SJCRH30 (cell line): ENCODE measurements at places on chromosomes 4 and X.
A peak's percentile ranks its signal among the peaks of the same experiment; 100 is the strongest.

- DNase-seq, result no peak
These were observed 17.0 kb downstream of the XKRX start for GRCh38 chrX:100911731-100912130.

- DNase-seq, result no peak
These were observed 233.3 kb upstream of the GPC4 start for GRCh38 chrX:133648594-133648993.

DNA sequence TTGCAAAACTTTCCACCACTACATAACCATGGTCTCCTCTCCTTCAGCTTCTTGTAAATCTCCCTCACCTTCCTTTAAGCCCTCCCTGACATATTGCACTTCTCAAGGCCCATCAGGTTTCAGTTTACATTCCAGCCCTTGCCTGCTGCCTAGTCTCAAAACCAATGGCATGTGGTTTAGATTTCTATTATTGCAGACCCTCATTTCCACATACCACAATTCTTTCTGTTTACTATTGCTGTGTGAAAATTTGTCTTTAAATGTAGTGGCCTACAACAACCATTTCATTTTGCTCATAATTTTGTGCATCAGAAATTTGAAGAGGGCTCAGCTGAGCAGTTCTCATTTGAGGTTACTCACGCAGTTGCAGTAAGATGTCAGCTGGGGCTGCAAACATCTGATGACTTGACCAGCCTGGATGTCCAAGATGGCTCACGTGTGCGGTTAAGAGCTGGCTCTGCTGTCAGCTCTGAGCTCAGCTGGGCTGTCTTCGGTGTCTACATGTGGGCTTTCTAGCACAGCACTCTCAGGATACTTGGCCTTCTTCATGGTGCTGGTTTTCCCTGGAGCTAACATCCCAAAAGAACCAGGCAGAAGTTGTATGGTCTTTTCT lies 29.9 kb upstream of the SOD3 start:
- DNase-seq, result no peak

DNA sequence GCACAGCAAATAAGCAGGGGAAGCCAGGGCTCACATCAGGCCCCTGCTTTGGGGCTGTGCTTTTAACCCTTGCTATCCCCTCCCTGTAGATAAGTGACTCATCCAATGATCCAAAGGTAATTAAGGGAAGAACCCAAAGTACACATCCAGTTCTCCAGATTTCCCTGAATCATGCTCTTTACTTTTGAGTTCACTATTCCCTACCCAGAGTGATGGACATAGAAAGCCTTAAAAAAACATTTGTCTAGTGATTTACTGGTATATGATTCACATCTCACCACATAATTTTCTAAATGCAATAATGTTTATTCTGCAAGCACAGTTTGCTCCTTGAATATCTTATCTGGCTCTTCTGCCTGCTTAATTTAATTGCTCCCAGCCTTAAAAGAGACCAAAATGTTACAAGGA lies 136.2 kb downstream of the PPP3CA start:
- DNase-seq, result no peak

- DNase-seq, result peak; percentile 76
These were observed 570 bp downstream of the WDR44 start for GRCh38 chrX:118346258-118347094.

GRCh38 chr4:11966782-11967181 lies 538.1 kb upstream of the HS3ST1 start:
- DNase-seq, result no peak

- DNase-seq, result no peak
These were observed 10.2 kb downstream of the PSMD10 start for GRCh38 chrX:108081110-108081509.

GRCh38 chr4:148962539-148963290 lies 520.5 kb upstream of the NR3C2 start:
- DNase-seq, result no peak

DNA sequence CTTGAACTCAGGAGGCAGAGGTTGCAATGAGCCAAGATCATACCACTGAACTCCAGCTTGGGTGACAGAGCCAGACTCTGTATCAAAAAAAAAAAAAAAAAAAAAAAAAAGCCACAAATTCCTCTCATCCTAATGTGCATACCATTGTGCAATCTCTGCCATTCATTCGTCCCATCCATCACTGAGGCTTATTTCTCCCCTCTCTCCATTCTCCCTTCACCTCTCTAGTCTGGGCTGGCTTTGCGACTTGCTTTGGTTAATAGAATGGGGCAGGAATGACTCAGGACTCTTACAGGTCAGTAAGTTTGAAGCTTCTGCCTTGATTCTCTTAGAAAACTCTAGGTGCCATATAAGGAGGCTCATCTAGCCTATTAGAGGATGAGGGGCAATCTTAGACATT lies 60.3 kb upstream of the DDX3X start:
- DNase-seq, result no peak

GRCh38 chrX:119229253-119229615 lies 6.9 kb upstream of the PGRMC1 start:
- DNase-seq, result no peak

DNA sequence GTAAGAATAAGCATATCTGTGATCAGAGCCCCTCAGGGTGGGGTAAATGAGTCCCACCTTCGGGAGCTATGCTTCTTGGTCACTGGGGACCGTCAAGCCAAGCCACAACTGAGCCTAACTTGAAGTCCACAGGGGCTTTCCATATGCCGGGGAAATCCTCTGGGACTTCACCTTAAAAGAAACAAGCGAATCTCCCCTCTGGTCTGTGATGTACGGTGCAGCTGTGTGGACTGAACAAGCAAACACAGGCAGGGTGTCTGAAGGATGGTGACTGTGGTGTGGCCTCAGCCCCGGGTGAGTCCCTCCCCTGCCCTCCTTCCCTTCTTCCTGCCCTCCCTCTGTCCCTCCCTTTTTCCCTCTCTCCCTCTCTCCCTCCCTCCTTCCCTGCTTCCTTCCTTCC lies 29.7 kb upstream of the PPP2R2C start:
- no peak for DNase-seq

DNA sequence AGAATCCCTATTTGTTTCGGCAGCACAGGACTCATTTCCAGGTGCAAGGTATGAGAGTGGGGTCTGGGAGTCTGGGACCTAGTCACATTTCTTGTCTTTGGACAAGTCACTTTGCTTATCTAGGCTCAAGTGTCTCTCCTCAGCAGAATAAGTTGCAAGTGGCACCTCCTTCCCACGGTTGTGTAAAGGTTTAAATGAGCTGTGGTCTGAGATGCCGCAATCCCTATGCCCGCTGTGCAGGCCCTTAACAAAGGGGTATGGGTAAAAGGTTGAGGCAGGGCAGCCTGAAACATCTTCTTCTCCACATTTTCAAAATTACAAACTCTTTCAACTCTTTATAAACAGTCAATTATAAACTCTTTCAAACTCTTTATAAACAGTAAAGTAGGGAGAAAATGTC lies 93.7 kb downstream of the RTL5 start:
- no peak for DNase-seq

DNA sequence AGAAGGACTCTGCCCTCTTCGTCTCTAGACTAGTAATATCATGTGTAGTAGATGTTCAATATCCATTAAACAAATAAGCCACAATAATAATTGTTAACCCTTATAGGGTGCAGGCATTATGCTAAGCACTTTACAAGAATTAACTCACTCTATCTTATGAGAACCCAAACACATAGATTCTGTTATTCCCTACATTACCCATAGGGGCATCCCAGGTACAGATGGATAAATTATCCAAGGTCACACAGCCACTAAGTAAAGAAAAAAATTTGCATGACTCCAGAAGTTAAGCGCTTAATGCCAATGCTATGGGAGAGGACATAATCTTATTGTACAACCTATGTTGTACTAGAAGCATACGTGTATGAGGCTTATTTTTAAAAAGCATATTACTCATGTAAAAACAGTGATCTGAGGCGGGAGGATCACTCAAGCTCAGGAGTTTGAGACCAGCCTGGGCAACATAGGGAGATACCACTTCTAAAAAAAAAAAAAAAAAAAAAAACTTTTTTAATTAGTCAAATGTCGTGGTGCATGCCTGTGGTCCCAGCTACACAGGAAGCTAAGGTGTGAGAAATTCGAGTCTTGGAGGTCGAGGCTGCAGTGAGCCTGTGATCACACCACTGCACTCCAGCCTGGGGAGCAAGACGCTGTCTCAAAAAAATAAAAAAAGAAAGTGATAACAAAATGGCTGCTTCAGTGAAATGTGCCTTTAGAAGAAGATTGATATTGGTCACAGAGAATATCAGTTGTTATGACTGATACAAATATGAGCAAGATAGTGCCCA lies 13.6 kb downstream of the LDB2 start:
- no peak for DNase-seq

DNA sequence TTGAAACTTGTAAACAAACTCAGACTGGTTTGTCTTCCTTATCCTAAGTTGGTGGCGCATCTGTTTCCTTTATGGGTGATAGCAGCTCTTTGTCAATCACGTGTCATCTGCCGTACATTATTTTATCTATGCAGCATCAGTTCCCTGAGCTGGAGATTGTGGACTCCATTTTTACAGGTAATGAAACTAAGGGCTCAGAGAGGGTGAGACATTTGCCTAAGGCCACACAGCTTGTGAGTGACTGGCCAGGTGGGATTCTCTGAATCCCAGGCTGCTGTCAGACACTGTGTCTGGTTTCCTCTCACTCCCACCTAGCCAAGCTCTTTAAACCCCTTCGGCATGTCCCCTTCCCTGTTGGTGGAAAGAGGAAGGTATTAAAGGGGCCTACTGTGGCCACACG lies 41.7 kb upstream of the CLCN4 start:
- DNase-seq, result no peak

DNA sequence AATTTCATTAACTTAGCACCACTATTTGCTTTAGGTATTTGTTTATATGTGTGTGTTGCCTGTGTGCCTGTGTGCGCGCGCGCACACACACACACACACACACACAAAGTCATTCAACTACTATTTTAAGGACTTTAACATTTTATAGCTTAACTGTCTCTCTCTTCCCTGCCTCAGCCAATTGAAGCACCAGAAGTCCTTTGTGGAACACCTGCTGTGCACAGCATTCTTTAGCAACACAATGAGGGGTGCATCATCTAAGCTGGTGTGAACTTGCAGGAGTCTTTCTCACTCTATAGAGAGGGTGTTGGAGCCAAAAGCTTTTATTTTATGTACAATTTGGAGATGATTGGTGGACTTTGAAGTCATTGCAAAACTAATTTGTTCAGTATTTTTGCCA lies 31.3 kb downstream of the SLIT2 start:
- no peak for DNase-seq

DNA sequence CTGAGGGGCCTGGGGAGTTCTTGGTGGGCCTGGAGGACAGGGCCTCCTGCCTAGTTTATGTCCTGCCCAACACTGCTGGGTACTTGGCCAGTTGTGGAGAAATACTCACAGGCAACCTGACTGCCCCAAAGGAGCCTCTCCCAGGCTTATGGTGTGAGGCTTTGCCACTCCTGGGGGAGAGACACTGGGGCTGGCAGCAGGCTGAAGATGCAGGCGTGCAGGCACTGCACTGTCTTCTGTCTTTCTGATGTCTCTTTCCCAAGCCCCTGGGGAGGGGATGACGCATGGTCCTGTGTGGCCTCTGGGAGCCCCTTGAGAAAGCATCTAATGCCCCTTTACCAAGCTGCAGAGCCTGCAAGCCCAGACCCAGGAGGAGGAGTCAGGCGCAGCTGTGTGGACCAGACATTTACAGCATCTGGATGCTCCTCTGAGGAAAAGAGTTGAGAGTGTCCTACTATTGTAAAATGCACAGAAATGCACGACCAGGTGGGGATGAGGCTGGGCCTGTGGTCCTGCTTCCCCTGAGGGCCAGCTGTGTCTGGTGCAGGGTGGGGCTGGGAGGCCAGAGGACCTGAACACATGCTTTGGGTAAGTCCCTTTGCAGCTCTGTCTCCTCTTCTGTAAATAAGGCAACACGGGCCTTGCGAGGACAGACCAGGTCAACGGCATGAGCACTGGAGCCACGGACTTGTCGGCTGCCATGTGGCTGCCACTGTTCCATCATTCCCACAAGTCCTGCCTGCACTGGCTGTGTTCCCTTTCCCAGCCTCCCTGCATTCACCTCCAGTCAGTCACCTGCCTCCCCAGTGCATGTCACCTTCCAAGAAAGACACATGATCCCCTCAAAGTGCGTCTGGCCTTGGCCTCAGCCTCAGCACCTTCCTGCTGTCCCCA lies 8.4 kb downstream of the TMEM271 start:
- no peak for DNase-seq

- DNase-seq, result no peak
These were observed 50.5 kb downstream of the CWH43 start for GRCh38 chr4:49036528-49036927.

- DNase-seq, result no peak
These were observed 84.6 kb downstream of the THOC2 start for GRCh38 chrX:123648028-123648810.

DNA sequence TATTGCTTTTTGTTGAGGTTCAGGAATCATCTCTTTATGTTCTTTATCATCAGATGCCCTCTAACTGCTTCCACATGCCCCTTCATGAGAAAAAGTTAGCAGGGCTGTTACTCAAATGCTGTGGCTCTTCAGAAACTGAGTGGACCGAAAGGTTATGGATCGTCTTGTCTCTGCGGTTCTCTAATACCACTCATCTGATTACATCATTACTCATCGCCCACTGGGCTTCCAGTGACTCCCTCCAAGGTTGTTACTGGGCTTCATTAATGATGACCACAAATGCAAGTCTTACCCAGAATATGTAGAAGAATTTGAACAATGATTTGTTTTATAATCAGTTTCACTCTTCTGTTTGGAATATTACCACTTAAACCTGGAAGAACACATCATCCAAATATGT lies 67.7 kb downstream of the RWDD4 start:
- DNase-seq, result no peak

GRCh38 chrX:102720237-102721168 lies at the start of gene GPRASP3:
TSS of gene GPRASP3 (plus strand) at chrX:102720743. CDS start at chrX:102748996, 28,253 bp downstream.
- DNase-seq, result no peak

DNA sequence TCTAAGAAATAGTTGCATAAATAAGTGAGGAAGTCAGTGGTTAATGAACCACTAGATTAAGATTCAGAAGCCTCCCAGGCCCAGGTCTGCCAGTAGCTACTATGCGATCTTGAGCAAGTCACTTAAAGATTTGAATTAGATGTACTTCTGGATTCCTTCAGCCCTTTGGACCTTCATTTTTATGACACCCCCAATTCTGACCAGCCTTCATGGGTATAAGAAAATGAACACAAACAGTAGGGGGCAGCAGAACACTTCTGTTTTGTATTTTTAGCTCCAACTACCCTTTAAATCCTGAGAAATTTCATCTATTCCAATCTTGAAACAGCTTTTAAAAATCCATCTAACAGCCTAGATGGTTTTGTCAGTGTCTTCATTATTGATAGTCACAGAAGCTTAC lies 19.0 kb downstream of the TMEM47 start:
- no peak for DNase-seq

- peak; percentile 26 for DNase-seq
These were observed 84.7 kb downstream of the CRMP1 start for GRCh38 chr4:5808081-5808741.

DNA sequence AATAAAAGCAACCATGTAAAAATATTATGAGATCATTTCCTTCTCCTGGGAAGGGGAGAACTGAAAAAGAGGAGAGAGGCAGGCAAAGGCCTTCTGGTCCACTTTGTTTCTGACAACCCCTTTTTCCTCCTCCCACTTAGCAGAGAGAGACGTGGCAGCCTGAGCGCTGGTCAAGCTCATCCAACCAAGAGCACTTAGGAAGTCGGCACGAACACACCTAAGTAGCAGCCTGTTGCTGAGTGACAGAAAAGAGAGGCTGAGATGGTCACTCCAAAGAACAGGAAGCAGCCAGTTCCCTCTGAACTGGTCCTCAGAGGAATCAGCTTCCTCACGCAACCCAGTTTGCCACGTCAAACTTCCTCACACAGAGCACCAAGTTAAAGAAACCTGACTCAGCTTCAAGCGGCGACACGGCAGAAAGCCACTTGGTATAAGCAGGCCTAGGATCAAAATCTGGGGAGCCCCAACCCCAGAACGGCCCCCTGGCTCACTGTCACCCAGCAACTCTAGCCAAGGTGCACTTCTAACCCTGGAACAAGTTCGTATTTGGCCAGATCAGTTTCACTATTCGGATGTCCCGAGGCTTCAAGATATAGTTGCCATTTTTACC lies 861 bp downstream of the SEC24D start:
- DNase-seq, result peak; percentile 68
